Thymus (tissue), 14 donors: ENCODE measurements at places on chromosomes 7 and 10. TPM values are rescaled to one million over a fixed set of nuclear protein-coding genes. Genes with fewer than 3 reads are reported as not detected.

The TEX47 gene
- not detected for total RNA-seq

The SORBS1 gene
- 1.9 TPM for total RNA-seq

The NACAD gene
- 0.14 TPM for total RNA-seq

The IQUB gene
- 0.14 TPM for total RNA-seq

The CSTF2T gene
- 24.2 TPM for total RNA-seq

The FASTK gene
- total RNA-seq, result 52.2 TPM

The LIPN gene
- total RNA-seq, result 0.09 TPM

The PLEKHA1 gene
- total RNA-seq, result 11.1 TPM

The MMP21 gene
- total RNA-seq, result not detected

The SPDYE8 gene
- total RNA-seq, result not detected

The OPN1SW gene
- not detected for total RNA-seq

The KAZALD1 gene
- total RNA-seq, result 2.8 TPM

DNA sequence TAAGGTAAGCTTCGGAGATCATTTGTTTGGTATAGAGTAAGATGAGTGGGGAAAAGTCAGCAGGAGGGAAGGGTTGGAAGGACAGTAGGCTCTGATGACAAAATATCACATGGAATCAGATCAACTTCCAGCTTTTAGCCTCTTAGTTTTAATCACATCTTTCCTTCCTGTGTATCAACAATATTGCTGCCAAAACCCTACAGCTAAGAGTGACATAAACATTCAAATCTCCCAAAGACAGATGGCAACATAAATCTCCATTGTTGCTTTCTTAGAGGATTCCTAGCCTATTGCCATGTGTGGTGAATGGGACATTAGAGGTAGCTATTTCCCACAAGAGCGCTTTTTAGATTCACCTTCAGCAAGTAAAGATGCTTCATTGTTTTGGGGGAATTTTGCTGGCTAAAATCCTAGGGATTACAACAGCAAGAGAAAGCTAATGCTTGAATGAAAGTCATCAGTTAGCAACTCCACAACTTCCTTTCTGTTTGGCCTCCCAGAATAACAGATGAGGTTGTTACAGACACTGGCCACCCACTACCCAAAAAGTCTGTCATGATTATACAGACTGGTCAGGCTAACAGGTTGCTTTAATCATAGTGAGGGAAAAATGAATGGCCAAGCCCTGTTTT lies 35.2 kb upstream of the FZD1 start:
- H3K4me1 ChIP-seq, result no peaks in the 10 kb centered on the region
- H3K4me3 ChIP-seq, result no peak overlapping the region
- no peaks in the 10 kb centered on the region for H3K36me3 ChIP-seq
- DNase-seq, result no peak

- no peak overlapping the region for H3K4me3 ChIP-seq
- no peaks in the 10 kb centered on the region for H3K27me3 ChIP-seq
- H3K27ac ChIP-seq, result no peak overlapping the region
- H3K36me3 ChIP-seq, result no peaks in the 10 kb centered on the region
- DNase-seq, result no peak
Measured at GRCh38 chr7:84107259-84107658, 87.3 kb downstream of the SEMA3A start.

GRCh38 chr10:90227217-90227656 lies 525.8 kb downstream of the KIF20B start:
- H3K27ac ChIP-seq, result no peak overlapping the region
- no peak overlapping the region for H3K4me3 ChIP-seq
- DNase-seq, result peak; percentile 63
- no peaks in the 10 kb centered on the region for H3K4me1 ChIP-seq
- H3K27me3 ChIP-seq, result no peaks in the 10 kb centered on the region
- H3K36me3 ChIP-seq, result no peaks in the 10 kb centered on the region

DNA sequence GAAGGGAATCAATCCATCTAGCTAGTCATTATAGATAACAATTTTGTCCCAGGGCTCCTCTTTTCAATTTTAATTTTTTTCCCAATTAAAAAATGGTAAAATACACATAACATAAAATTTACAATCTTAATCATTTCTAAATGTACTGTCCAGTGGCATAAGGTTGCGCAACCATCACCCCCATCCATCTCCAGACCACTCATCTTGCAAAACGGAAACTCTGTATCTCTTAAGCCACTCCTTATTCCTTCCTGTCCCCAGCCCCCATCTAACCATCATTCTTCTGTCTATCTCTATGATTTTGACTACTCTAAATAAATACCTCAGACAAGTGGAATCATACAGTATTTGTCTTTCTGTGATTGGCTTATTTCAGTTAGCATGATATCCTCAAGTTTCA lies 46.1 kb upstream of the RAB18 start:
- no peak overlapping the region for H3K27ac ChIP-seq
- no peaks in the 10 kb centered on the region for H3K36me3 ChIP-seq
- H3K4me1 ChIP-seq, result no peaks in the 10 kb centered on the region

- no peaks in the 10 kb centered on the region for H3K36me3 ChIP-seq
- no peak overlapping the region for H3K27ac ChIP-seq
- no peaks in the 10 kb centered on the region for H3K27me3 ChIP-seq
- no peaks in the 10 kb centered on the region for H3K4me1 ChIP-seq
Measured at GRCh38 chr7:116929021-116929420, 24.3 kb upstream of the ST7 start.

GRCh38 chr10:97683556-97684367 lies 3.3 kb downstream of the AVPI1 start:
- no peaks in the 10 kb centered on the region for H3K27me3 ChIP-seq
- no peak overlapping the region for H3K27ac ChIP-seq
- no peaks in the 10 kb centered on the region for H3K36me3 ChIP-seq
- H3K4me1 ChIP-seq, result peaks cover 10% of the 10 kb centered on the region
- no peak for DNase-seq

- DNase-seq, result no peak
- no peaks in the 10 kb centered on the region for H3K4me1 ChIP-seq
- H3K36me3 ChIP-seq, result no peaks in the 10 kb centered on the region
- no peak overlapping the region for H3K4me3 ChIP-seq
- no peaks in the 10 kb centered on the region for H3K27me3 ChIP-seq
Measured at GRCh38 chr7:66333443-66333842, 128.3 kb downstream of the TPST1 start.

DNA sequence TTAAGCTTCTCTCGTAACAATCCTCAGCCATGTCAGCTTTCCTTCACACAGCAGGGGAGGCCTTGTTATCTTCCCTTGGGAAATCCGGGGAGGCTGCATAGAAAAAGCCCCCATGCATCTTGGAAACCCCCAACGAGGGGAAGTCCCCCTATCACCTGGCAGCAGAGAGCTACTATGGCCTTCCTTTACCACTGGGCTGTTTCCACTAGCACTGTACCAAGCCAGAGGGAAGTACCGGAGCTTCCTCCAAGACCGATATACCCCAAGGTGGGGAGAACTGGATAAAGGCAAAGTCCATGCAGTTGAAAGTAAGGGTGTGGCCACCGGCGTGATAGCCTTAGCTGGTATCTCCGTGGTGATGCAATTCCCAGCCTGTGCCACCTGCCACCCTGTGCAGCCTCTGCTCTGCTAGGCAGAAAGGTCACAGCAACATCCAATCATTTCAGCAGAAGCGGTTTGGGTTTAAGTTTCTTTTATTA lies 4.4 kb upstream of the CLIP2 start:
- no peak overlapping the region for H3K4me3 ChIP-seq
- H3K4me1 ChIP-seq, result peaks cover 12% of the 10 kb centered on the region
- no peaks in the 10 kb centered on the region for H3K27me3 ChIP-seq
- no peak for DNase-seq
- no peaks in the 10 kb centered on the region for H3K36me3 ChIP-seq

DNA sequence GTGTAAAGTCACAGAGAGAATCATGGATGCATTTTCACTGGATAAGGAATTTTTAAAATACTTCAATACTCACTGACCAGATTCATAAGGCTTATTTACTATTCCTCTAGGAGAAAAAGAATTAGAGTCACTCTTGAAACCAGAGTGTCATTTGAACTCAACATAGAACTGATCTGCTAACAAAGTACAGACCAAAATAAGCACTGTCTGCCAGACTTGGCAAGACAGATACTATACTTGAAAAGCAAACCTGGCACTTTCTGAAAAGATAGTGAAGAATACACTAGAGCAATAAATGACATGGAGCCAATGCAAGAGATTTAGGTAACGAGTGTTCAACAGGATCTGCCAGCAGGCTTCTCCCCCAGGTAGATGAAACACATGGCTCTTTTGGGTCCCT lies 215.3 kb downstream of the CHCHD3 start:
- H3K4me1 ChIP-seq, result no peaks in the 10 kb centered on the region
- H3K36me3 ChIP-seq, result no peaks in the 10 kb centered on the region
- no peak overlapping the region for H3K4me3 ChIP-seq
- no peak overlapping the region for H3K27ac ChIP-seq
- H3K27me3 ChIP-seq, result no peaks in the 10 kb centered on the region

DNA sequence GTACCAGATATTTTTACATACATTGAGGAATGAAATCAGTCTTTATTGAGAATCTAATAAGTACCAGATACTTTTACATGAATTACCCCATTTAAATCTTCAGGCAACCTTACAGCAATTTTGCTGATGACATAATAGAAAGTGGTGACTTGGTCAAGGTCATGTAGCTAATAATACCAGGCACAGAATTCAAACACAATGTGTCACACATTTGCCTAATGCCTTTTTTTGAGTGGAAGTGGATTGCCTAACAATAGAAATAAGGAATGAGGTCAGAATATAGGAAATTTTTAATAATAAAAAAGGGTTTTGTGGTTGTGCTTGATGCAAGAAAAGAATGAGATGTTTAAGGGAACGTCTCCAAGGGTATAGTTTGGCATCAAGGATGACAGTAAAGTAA lies 466.6 kb upstream of the IGFBP3 start:
- no peak overlapping the region for H3K4me3 ChIP-seq
- H3K27me3 ChIP-seq, result no peaks in the 10 kb centered on the region
- no peak overlapping the region for H3K27ac ChIP-seq
- no peak for DNase-seq

GRCh38 chr7:128039544-128039953 lies 8.3 kb upstream of the LRRC4 start:
- no peak overlapping the region for H3K27ac ChIP-seq
- no peak for DNase-seq
- H3K36me3 ChIP-seq, result no peaks in the 10 kb centered on the region
- H3K27me3 ChIP-seq, result no peaks in the 10 kb centered on the region

- no peaks in the 10 kb centered on the region for H3K27me3 ChIP-seq
- H3K4me3 ChIP-seq, result no peak overlapping the region
- no peak for DNase-seq
Measured at GRCh38 chr7:106737202-106737562, 76.2 kb upstream of the CCDC71L start.

GRCh38 chr10:52135101-52135500 lies 179.0 kb upstream of the DKK1 start:
- H3K4me1 ChIP-seq, result no peaks in the 10 kb centered on the region
- H3K4me3 ChIP-seq, result no peak overlapping the region
- no peaks in the 10 kb centered on the region for H3K36me3 ChIP-seq
- no peaks in the 10 kb centered on the region for H3K27me3 ChIP-seq
- no peak for DNase-seq

DNA sequence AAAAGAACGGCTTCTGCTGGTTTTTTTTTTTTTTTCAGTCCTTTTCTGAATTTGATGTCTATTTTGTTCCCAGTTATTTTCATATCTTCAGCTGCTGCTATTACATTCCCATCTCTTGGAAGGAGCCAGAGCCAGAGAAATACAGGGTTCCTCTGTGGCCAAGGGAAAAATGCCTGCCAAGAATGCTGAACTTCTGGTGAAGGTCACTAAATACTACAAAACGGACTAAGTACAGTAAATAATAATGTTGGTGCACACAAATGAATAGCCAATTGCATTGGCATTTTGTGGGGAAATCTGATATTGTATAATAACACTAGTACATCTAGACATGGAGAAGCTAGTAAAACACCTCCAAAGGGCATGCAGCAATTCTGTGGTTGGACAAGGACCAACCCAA lies 56.3 kb upstream of the ZEB1 start:
- H3K36me3 ChIP-seq, result no peaks in the 10 kb centered on the region
- H3K27me3 ChIP-seq, result no peaks in the 10 kb centered on the region
- H3K4me1 ChIP-seq, result no peaks in the 10 kb centered on the region
- no peak overlapping the region for H3K4me3 ChIP-seq

- no peak overlapping the region for H3K4me3 ChIP-seq
- no peaks in the 10 kb centered on the region for H3K27me3 ChIP-seq
- H3K36me3 ChIP-seq, result no peaks in the 10 kb centered on the region
- no peaks in the 10 kb centered on the region for H3K4me1 ChIP-seq
Measured at GRCh38 chr7:19491821-19492452, 216.9 kb downstream of the POLR1F start.

- no peak overlapping the region for H3K27ac ChIP-seq
- no peaks in the 10 kb centered on the region for H3K4me1 ChIP-seq
- no peak overlapping the region for H3K4me3 ChIP-seq
- peaks cover 51% of the 10 kb centered on the region for H3K36me3 ChIP-seq
- peaks cover 3% of the 10 kb centered on the region for H3K27me3 ChIP-seq
Measured at GRCh38 chr7:44961844-44962482, 16.9 kb downstream of the MYO1G start.

GRCh38 chr10:48701139-48701901 lies 16.6 kb downstream of the WDFY4 start:
- no peaks in the 10 kb centered on the region for H3K36me3 ChIP-seq
- no peak overlapping the region for H3K4me3 ChIP-seq
- H3K27ac ChIP-seq, result no peak overlapping the region
- H3K27me3 ChIP-seq, result no peaks in the 10 kb centered on the region

DNA sequence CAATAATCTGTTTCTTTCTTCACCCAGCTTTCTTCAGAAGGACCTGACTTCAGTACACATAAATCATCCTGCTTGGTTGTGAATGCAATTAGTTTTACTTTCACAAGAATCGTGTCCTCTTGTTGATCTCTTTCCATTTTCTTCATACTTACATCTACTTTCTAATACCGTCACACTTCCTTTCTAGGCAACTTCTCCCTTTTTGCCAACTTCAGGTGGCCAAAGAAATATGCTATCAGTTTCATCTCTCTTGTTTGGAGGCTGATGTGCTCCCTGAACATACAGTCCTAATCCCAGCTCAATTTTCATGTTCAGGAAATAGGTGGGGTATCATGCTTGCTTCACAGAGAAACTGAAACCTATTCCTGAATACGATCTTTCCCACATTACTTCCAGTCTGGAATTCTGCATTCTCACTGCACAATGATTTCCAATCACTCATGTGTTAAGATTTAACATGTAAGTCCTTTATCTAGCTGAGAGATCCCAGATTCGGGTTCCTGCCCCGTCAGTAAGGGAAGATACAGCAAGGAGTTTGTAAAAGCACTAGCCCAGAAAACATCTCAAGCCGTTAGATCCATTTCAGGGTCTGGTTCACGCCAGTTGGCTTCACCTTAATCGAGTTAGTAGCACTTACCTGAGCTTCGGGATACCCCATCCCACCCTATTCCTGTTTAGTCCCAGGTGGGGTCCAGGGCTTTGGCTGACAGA lies 994 bp downstream of the SLC25A28 start:
- H3K27me3 ChIP-seq, result peaks cover 7% of the 10 kb centered on the region
- peak overlapping the region; percentile 69 for H3K4me3 ChIP-seq
- H3K4me1 ChIP-seq, result peaks cover 15% of the 10 kb centered on the region
- DNase-seq, result no peak
- peak overlapping the region; percentile 79 for H3K27ac ChIP-seq
